Stimulated activated CD4-positive, alpha-beta T cell treated with anti-CD3 and anti-CD28 coated beads, Interleukin-2, amount 100 ng/mL, for 4 hours (primary cell): ENCODE measurements at places on chromosomes 4 and X.

- DNase-seq, result no peak
These were observed 26.4 kb downstream of the NAT8L start for GRCh38 chr4:2085496-2085901.

GRCh38 chrX:458631-459061 lies 71.9 kb upstream of the PPP2R3B start:
- DNase-seq, result no peak

- no peak for DNase-seq
These were observed 80.9 kb downstream of the PRDM5 start for GRCh38 chr4:120841580-120841979.

DNA sequence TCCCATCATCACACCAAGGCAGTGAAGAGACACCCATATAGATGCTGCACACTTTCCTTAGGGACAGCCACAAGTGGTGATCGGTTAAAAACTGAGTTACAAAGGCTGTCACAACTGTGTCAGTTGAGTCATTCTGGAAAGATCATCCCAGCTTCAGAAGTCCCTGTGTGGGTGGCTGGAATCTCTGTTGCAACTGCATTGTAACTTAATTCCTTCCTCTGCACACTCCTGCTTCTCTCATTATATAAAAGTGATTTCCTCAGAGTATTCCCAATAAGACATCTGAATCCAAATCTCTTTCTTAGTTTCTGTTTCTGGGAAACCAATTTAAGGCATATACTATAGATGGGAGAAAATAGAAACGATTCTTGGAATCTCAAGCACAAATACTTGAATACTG lies 88.1 kb downstream of the FSTL5 start:
- no peak for DNase-seq

DNA sequence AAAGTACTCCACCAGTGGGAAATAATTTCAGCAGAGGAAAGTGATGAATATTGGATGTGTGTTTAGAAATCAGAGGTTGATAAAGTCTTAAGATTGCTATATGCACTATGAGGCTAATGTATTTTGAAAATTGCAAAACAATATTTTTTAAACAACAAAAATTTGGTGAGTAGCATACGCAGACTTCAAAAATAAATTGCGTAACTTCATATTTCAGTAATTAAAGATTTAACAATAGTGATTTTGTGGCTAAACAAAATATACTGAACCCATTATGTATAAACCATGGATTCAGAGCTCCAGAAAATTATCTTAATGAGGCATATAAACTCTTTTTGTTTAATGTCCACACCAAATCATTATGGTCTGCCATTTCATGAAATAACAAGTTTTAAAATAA lies 3.3 kb upstream of the TAPT1 start:
- no peak for DNase-seq

- no peak for DNase-seq
These were observed 24.1 kb downstream of the GPM6A start for GRCh38 chr4:175787948-175788347.

GRCh38 chr4:101218346-101218745 lies 129.0 kb downstream of the PPP3CA start:
- DNase-seq, result no peak

DNA sequence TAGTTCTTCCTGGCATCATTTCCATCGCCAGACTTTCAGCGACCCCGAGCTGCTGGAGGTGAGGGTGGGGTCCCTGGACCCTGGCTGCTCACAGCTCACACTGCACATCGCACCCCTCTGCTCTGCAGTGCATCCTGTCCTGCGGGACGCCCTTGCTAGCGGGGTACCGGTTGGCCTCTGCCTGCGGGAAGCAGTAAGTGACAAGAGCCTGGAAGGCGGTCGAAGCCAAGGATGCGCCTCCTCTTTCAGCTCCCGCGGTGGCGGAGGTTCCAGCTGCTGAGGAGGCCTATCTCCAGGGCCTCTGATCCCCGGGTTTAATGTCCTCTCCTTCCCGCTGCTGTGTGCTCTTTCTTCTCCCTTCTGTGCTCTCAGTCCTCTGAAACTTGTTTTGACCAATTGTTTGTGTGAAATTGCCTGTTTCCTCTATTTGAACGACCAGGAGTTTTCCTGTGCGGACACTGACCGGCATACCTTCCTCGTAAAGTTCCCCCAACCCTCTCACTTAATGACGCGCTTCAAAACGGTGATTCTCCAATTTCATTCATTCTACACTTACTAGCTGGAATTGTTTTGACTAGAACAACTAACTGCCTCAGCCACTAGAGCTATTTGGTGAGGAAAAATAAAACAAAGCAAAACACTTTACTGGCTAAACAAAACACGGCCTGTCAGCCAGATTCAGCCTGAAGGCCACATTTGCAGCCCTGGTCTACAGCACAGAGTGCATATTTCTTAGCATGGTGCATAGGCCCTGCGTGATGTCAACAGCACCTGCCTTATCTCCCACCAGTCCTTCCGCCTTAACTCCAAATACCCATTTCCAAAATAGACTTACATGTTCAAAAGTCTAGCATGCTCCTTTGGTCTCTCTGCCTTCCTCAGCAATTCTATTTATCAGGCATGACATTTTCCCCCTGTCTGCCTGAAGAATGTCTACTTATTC lies 28.0 kb downstream of the MGAT4D start:
- no peak for DNase-seq

DNA sequence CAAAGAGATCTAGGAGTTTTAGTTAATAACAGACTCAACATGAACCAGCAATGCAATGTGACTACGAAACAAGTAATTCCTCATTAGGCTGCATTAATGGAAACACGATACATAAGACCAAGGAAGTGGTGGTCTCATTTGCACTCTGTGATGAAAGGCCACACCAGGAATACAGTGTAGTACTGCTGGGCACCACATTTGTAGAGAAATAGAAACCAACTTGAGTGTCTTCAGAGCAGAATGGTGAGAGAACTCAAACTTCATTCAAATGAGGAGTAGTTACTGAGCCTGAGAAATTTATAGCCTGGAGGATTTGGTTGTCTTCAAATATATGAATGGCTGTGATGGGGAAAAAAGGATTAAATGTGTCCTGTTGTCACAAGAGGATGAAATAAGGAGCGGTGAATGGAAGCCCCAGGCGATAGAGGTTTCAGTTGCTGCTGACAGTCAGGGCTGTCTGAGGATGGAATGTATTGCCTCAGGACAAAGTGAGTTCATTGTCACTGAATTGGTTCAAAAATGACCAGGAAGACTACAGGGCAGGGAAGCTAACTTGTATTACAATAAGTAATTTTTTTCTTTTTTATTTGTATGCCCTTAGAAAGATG lies 50.9 kb downstream of the NFKB1 start:
- DNase-seq, result no peak

DNA sequence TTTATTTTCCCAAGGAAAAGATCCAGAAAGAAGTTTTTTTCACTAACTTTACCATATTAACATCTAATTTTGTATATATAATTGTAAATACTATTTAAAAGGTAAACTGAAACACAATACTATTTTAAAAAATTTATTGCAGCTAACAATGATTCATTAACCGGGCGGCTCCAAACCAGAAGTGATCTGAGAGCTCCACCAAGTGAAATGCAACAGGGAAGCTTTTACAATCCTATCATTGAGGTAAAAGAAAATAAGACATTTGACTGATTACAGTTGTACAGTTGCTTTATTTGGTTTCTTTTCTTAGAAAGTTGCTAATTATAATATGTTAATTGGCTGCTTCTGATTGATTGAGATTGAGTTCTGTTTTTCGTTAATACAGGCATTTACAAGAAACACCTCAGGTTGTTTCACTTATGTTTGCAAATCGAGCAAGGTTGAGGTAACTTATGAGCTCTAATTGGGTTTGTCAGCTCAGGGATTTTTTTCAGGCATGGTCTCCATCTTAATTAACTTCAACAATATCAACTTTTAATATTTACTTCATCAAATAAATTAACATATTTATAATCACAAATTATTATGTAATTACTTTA lies 220.2 kb upstream of the UGT8 start:
- DNase-seq, result no peak

- DNase-seq, result no peak
These were observed 72.4 kb downstream of the PALLD start for GRCh38 chr4:168569066-168569930.

- DNase-seq, result no peak
These were observed 38.4 kb downstream of the GPRIN3 start for GRCh38 chr4:89269121-89269666.

DNA sequence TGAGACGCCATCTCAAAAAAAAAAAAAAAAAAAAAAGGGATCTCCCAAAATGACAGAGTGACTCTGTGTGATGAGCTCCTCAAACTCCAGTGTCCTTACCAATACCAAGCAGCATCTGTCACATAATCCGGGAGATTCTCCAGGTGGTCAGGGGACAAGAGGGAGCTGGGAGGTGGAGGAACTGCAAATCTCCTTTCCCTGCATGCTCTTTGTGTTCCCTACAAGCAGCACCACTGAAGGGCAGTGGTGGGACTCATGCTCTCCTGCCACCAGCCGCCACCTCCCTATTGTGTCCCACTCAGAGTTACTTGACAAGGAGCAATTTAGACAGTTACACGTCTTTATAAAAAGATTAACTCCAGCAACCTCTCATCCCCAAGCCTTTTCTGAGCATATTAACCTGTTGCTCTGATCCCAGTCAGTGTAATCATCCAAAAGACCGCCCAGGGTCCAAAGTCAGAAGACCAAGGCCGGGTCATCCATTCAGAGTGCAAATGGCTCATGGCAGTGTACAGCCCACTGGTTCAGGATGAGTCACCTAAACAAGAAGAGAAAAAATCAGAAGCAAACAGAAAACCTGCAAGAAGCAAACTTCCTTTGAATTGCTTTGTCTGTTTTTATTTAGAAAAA lies 23.6 kb downstream of the MGST2 start:
- no peak for DNase-seq

DNA sequence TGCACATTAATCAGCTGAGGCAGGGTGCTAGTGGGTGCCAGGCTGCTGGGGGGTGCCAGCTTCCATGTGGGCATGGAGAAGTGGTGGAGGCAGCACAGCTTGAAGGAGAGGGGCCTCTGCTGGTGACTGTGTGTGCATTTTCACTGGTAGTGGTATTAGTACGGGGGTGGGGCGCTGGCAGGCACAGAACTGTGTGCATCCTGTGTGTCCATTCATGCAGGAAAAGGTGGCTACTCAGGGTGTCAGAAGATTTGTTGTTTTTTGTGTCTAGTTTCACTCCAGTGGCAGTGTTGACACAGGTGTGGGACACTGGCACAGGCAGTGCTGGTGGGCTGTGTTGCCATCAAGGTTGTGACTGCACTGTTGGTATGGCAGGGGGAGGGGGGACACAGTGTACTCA lies 1303.6 kb downstream of the FAM133A start:
- no peak for DNase-seq

DNA sequence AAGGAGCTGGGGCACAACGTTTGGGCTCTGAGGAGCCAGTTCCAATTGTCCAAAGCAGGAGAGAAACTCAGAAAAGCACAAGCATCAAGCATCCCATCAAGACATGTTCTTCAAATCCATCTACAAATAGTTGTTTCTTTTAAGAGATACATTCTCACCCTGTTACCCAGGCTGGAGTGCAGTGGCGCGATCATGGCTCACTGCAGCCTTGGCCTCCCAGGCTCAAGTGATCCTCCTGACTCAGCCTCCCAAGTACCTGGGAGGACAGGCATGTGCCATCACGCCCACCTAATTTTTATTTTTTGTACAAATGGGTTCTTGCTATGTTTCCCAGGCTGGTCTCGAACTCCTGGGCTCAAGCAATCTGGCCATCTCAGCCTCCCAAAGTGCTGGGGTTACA lies 18.1 kb downstream of the NELFA start:
- DNase-seq, result no peak

DNA sequence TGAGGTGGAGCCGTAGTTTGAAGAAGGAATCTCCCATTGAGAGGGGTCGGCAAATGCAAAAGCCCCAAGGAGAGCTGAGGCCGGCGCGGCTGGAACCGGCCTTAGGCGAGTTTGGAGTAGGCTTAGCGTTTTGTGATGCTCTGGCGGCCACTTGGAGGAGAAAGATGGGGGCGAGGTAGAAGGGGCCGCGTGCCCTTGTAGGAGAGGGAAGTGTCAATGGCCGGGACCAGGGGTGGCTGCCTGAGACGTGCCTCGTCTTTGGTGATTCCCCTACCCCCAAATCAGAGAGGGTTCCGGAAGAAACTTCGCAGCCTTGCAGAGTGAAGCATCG lies 11.7 kb downstream of the MSX1 start:
- no peak for DNase-seq

DNA sequence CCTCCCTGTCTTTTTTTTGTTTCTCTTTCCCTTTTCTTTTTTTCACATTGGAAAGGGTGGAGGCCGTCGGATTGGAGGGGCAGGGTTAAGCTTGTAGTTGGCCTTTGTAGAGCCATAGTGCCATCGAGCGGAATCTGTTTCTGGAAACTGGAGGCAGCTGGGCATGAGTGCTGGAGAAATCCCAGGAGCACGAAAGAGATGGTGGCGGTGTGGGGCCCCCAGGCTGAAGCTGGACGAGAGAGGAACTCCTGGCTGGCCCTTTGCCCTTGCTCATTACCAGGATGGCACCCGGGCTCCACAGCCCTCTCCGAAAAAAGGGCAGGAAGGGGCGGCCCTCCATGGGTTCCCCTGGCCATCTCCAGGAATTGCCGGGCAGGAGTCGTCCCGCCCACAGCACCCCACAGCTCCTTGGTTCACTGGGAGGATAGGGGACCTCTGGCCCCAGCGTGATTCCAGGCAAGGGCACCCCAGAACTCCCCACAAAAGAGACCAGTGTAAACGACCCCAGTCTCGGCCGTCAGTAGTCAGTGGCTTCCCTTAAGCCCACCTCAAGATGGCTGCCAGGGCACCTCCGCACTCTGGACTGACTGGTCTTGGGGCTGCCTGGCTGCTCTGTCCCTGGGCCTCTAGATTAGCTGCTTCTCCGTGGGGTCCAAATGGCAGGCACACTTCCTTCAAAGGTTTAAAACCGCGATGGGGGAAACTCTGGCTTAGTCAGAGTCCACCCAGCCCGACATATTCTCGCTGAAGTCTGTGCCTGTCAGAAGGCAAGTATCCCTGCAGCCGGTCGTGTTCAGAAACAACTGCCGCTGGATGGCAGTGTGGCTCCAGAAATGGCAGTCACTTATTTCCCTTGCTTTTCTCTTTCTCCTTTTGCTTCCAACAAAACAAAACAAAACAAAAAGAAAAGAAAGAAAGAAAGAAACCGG lies 74.1 kb downstream of the NBDY start:
- peak; percentile 38 for DNase-seq

DNA sequence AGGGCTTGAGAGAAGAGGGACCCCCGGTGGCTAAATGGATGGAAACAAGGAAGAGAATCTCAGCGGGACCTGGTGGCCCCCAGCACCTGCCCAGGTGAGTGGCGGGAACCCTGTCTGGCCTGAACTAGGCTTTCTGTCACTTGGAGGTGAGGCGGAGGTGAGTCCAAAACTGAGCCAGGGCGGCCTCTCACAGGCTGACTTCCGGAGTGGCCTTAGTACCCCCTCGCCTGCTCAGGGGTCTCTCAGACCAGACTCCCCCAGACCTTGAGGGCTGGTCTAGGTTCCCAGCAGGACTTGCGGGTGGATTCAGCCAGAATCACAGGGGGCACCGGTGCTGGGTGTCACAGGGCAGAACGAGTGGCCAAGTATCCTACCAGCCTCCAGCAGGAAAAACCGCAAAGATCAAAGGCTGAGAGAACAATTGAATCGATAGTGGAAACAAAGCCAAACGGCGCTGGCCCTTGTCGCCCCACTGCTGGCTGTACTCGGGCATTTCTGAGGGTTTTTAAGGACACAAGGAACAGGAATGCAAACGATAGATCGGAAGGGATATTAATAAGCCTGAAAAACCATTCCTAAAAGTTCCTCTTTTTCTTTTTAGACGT lies 67.8 kb downstream of the WFS1 start:
- DNase-seq, result no peak
